ENCODE measurements at places on chromosomes 16 and 17. TPM values are rescaled to one million over a fixed set of nuclear protein-coding genes. Genes with fewer than 3 reads are reported as not detected.

- DNase-seq, result no peak
Measured at GRCh38 chr17:16086957-16087356, 87.3 kb downstream of the TTC19 start.

The CETP gene
- 0.32 TPM for total RNA-seq

DNA sequence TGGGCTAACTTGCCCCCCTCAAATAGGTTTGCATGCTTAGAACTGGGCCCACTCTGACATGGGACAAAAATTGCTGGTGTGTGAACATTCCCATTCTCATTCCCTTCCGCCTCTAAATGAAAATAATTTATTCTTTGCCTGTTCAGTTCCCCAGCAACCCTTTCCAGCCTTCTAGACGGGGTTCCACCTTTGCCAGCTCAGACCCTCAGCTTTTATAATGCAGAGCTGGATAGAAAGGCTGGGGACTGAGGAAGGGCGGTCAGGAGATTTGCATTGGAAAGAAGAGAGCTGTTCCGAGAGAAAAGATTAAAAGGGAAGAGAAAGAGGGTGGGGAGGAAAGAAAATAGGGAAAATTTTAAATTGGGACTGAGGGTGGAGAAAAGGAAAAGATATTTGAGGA, 151.1 kb upstream of the WSCD1 start:
- DNase-seq, result no peak

GRCh38 chr16:57893559-57894389, 77.2 kb downstream of the CNGB1 start:
- DNase-seq, result peak; percentile 71

The EVI2B gene
- 2.9 TPM for total RNA-seq

The CPHXL2 gene
- not detected for total RNA-seq
